Stimulated activated CD8-positive, alpha-beta memory T cell treated with anti-CD3 and anti-CD28 coated beads, Interleukin-7, amount 100 ng/mL, for 24 hours (primary cell): ENCODE measurements at places on chromosomes 2 and 18.

GRCh38 chr2:5482929-5483331 lies 209.3 kb upstream of the SOX11 start:
- no peak for DNase-seq

GRCh38 chr2:197121756-197122385 lies 188.7 kb downstream of the ANKRD44 start:
- DNase-seq, result no peak

DNA sequence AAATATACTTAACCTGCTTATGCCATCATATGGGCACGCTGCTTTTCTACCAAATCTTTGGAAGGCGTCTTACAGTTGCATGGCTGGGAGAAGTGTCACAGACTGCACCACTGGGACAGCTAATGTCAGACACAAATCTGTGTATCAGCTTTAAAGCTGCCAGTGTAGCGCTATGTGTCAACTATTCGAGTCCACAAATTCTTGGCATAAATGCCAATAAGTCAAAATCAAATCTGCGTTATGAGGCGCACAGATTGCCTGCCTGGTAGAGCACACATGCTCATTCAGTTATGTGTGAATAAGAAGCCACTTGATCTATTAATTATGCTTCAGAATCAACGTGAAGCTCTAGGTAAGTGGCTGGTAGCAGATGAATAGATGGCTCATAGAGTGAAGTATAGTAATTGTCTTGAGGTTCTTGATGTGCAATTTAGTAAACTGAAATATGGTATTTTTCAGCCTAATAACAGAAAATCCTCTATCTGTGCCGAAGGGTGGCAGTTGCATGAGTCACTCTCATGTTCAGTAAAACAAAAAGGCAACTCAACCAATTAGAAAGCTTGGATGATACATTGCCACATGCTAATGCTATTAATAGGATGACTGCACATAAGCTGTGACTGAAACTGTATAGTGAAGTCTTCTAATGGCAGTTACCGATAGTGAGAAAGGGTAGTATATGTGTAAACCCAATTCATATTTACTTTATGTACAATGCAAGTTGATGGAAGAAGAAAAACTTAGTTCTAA lies 52.0 kb downstream of the DCC start:
- no peak for DNase-seq

GRCh38 chr2:128832946-128833663 lies 514.4 kb upstream of the HS6ST1 start:
- no peak for DNase-seq

DNA sequence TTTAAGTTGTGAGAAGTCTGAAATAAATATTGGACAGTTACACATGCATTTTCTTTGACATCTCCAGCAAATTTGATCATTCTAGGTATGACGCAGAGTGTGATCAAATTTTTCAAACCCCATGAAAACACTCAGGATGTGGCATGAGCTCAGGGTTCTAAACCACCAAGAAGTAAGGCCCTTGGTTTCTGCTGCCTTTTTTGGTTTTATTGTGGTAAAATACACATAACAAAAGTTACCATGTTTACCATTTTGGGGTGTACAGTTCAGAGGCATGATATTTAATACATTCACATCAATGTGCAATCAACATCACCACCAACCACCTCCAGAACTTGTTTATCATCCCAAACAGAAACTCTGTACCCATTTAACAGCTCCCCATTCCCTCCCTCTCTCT lies 64.3 kb upstream of the TTN start:
- DNase-seq, result no peak

DNA sequence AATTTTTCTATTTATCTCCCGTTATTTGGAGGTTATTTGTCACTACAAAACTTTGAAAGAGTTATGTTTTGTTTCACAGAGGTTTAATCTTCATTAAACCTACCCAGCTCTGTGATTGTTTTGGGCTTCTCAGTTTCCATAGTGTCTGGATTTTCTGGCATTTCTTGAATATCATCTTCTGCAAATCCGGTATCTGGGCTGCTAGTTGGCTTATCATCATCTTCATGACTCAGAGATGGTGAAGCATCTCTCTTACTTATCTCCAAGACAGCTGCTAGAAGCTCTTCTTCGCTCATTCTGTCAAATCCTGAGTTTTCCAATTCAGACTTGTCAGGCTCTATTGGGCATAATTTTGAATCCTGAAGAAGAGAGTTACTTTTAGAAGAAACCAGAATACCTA lies 55.6 kb downstream of the VIL1 start:
- no peak for DNase-seq

GRCh38 chr2:37585982-37586621 lies 85.3 kb downstream of the CDC42EP3 start:
- DNase-seq, result peak; percentile 44

- no peak for DNase-seq
Measured at GRCh38 chr2:56369316-56369715, 185.5 kb downstream of the CCDC85A start.
